ENCODE measurements at places on chromosomes 1 and 21.
A peak's percentile ranks its signal among the peaks of the same experiment; 100 is the strongest.

DNA sequence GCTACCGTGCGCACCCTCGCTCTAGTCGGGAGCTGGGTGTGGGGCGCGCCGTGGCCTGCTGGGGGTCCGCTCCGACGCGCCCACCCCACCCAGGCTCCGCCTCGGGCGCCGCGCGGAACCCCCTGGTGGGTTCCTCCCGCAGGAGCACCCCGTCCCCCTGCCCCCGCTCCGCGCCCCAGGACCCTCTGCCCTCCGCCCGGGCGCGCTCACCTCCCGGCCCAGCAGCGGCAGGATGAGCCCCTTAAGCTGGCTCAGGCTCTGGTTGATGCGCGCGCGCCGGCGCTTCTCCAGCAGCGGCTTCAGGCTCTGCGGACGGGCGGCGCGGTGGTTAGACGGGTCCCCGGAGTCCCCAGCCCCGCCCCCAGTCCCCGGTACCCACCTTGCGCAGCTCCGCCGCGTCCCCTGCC is 319 bp downstream of the HES2 start:
- H3K36me3 ChIP-seq = no peaks in the 10 kb centered on the region
- H3K4me3 ChIP-seq = peak overlapping the region; percentile 67
- DNase-seq = no peak

GRCh38 chr1:53246261-53247134 is 8.2 kb upstream of the MAGOH start:
- no peak overlapping the region for H3K4me3 ChIP-seq
- H3K4me1 ChIP-seq = no peaks in the 10 kb centered on the region
- no peak overlapping the region for H3K27ac ChIP-seq
- H3K36me3 ChIP-seq = no peaks in the 10 kb centered on the region

DNA sequence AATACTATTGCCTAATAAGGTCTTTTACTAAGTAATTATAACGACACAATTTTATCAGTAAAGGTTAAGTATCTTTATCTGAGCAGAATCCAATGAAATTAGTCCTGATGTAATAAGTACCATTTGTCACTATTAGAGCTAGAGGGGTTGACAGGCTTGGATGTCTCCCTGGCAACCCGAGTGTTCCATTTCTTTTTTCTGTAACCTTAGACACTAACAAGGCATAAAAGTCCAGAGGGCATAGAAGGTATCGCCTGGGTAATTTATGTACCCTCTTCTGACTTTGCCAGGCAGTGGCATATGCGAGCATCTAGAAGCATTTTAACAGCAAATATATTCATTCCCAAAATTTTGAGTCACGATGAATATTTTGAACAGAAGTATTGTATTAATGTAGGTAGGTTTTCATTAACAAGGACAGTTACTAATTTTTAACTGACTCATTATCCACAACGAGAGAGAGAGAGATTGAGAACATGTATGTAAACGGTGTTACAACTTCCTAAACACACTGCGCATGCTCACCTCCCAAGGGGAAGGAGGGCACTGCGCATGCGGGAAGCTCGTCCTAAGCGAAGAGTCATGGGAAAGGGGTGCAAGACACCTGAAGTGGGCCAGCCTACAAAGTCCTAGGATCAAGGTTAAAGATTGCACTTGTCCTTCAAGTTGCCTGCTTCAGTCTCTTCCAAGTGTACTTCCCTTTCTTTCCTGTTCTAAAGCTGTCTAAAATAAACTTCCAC is 423.9 kb downstream of the DSCAM start:
- H3K4me3 ChIP-seq = no peak overlapping the region
- no peaks in the 10 kb centered on the region for H3K27me3 ChIP-seq
- peaks cover 7% of the 10 kb centered on the region for H3K36me3 ChIP-seq
- DNase-seq = no peak
- no peaks in the 10 kb centered on the region for H3K4me1 ChIP-seq

- peaks cover 31% of the 10 kb centered on the region for H3K27me3 ChIP-seq
- no peaks in the 10 kb centered on the region for H3K4me1 ChIP-seq
- peak overlapping the region; percentile 39 for H3K27ac ChIP-seq
- no peaks in the 10 kb centered on the region for H3K36me3 ChIP-seq
- no peak overlapping the region for H3K4me3 ChIP-seq
Measured at GRCh38 chr1:19974822-19975416, 4.5 kb downstream of the PLA2G2A start.

DNA sequence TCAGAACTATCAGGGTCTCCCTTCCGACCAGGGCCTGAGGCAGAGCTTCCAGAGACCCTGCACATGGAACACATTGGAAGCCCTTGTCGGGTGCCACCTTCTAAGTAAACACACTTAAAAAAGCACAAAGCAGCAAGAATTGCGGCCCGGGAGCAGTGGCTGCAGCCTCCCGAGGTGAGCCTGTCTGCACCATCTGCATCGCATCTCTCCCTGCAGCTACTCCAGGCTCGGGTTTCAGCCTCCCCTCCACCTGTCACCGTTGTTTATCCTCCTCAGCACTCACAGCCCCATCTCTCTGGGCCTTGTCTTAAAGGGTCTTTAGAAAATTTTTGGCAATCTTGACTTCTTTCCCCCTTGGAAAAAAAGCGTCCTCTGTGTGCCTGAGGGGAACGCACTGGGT is 95.1 kb upstream of the ARHGEF16 start:
- H3K4me3 ChIP-seq = no peak overlapping the region
- no peak for DNase-seq
- no peak overlapping the region for H3K27ac ChIP-seq
- no peaks in the 10 kb centered on the region for H3K4me1 ChIP-seq
- peaks cover 16% of the 10 kb centered on the region for H3K27me3 ChIP-seq

GRCh38 chr21:38314558-38314957 is 57.8 kb downstream of the KCNJ15 start:
- no peak for DNase-seq
- H3K27ac ChIP-seq = no peak overlapping the region
- no peak overlapping the region for H3K4me3 ChIP-seq
- H3K4me1 ChIP-seq = no peaks in the 10 kb centered on the region
- H3K36me3 ChIP-seq = no peaks in the 10 kb centered on the region

DNA sequence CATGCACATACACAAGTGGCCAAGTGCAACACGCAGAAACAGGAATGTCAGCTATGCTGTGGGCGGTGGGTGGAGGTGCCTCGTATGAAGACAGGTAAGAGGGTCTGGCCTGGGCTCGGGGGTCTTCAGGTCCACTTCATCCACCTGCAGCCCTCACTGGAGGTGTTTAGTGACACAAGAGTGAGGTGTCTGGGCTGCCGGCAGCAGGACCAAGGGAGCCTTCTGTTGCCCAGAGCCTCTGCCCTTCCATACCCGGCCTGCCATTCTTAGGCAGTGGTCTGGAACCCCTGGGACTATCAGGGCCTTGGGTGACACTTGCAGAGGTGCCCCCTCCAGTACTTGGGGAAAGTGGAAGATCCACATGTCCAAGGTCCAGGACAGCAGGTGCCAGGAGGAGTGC is 21.7 kb upstream of the ACTRT2 start:
- peaks cover under 1% of the 10 kb centered on the region for H3K36me3 ChIP-seq
- no peak overlapping the region for H3K4me3 ChIP-seq
- H3K4me1 ChIP-seq = no peaks in the 10 kb centered on the region
- H3K27ac ChIP-seq = no peak overlapping the region
- H3K27me3 ChIP-seq = peaks cover 9% of the 10 kb centered on the region
